ENCODE measurements at places on chromosomes 6 and 20. TPM values are rescaled to one million over a fixed set of nuclear protein-coding genes. Genes with fewer than 3 reads are reported as not detected.

Gene MARCKS
- not detected for total RNA-seq

Gene CSE1L
- 98.4 TPM for total RNA-seq

GRCh38 chr6:137570393-137570792 lies 76.2 kb upstream of the OLIG3 start:
- no peak for DNase-seq

Gene PCIF1
- 44.0 TPM for total RNA-seq

GRCh38 chr6:29925727-29926412 lies 16.5 kb upstream of the HLA-A start:
- no peak for DNase-seq

DNA sequence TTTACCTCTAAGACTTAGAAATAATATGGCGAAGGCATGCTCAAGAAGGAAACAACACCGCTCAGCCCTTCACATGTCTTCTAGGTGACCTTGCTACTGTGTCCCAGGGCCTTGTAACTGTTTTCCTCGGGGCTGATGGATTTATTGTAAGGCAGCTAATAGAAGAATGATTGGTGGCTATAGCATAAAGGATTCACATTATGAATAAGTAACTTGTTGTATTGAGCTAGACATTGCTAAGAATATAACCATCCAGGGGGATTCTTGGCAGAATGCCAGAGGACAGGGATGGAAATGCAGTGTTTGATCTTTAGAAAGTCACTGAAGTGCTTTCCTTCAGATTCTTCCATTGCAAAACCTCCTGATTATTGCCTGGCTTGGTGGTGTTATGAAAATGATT lies 54.9 kb downstream of the PLEKHG1 start:
- DNase-seq, result no peak

- DNase-seq, result no peak
Measured at GRCh38 chr6:227074-227782, 65.1 kb upstream of the DUSP22 start.

DNA sequence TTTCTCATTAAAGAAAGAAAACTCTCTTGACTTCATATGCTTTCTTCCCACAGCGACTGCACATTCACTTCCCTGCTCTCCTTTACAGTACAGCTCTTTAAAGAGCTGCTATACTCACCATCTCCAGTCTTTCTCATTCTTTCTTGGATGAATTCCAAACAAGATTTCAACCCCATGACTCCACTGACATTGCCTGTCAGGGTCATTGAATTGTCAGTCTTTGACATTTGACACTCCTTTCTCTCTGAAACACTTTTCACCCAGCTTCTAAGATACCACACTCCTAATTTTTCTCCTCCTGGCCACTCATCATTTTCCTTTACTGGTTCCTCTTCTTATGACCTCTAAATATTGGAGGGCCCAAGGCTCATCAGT lies 811 bp upstream of the ARMH2 start:
- DNase-seq, result no peak

Gene DYNLT2
- 2.5 TPM for total RNA-seq

Gene METTL24
- not detected for total RNA-seq

GRCh38 chr6:156562019-156562418 lies 215.2 kb upstream of the ARID1B start:
- DNase-seq, result no peak
